ENCODE measurements at places on chromosomes 3 and 15. TPM values are rescaled to one million over a fixed set of nuclear protein-coding genes. Genes with fewer than 3 reads are reported as not detected.
A peak's percentile ranks its signal among the peaks of the same experiment; 100 is the strongest.

DNA sequence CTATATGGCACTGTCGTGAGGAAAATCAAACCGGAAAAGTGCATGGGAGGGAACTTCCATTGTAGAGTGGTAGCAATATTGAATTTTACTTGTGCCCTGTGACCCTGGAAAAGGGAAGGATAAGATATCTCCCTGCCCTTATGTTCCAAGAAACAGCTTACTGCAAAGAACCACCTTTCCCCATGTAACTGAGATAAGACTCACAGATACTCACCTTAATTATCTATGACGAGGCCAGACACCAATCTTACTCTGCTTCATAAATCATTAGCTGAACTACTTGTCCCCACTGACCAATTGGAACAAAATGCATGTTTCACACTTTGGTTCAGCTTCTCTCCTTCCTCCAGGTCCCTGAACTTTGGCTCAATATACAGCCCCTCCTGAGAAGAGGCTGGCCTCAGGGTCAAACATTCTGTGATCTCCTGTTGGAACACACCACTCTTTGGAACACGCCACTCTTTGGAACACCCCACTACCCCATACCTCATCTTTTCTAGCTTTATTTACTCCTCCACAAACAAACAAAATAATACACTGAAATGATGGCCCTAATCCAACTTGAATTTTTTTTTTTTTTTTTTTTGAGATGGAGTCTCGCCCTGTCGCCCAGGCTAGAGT, 6.9 kb upstream of the TOPAZ1 start:
- H3K4me3 ChIP-seq: no peak overlapping the region
- H3K27ac ChIP-seq: no peak overlapping the region
- no peaks in the 10 kb centered on the region for H3K27me3 ChIP-seq

GRCh38 chr15:100372739-100373119, 31.0 kb upstream of the ADAMTS17 start:
- H3K27me3 ChIP-seq: peaks cover 39% of the 10 kb centered on the region
- peaks cover 17% of the 10 kb centered on the region for H3K36me3 ChIP-seq
- peaks cover 4% of the 10 kb centered on the region for H3K4me1 ChIP-seq
- DNase-seq: no peak
- no peak overlapping the region for H3K4me3 ChIP-seq
- H3K27ac ChIP-seq: no peak overlapping the region

DNA sequence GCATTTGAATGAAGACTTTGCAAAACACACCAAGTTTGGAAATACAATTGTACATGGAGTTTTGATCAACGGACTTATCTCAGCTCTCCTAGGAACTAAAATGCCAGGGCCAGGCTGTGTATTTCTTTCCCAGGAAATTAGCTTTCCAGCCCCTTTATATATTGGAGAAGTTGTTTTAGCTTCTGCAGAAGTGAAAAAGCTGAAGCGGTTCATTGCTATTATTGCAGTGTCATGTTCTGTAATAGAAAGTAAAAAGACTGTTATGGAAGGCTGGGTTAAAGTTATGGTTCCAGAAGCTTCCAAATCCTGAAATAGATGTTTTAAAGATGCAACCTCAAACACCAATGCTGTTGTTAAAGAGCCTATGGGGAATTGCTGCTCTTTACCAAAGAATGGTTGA, 11.5 kb downstream of the HTD2 start:
- DNase-seq: no peak
- H3K4me3 ChIP-seq: no peak overlapping the region
- H3K27me3 ChIP-seq: no peaks in the 10 kb centered on the region
- no peak overlapping the region for H3K27ac ChIP-seq
- H3K36me3 ChIP-seq: peaks cover 5% of the 10 kb centered on the region

- peaks cover 21% of the 10 kb centered on the region for H3K4me1 ChIP-seq
- no peaks in the 10 kb centered on the region for H3K27me3 ChIP-seq
- no peak for DNase-seq
- peaks cover 4% of the 10 kb centered on the region for H3K36me3 ChIP-seq
- H3K4me3 ChIP-seq: no peak overlapping the region
Observed at GRCh38 chr15:90844696-90845095, 23.7 kb upstream of the FURIN start.

DNA sequence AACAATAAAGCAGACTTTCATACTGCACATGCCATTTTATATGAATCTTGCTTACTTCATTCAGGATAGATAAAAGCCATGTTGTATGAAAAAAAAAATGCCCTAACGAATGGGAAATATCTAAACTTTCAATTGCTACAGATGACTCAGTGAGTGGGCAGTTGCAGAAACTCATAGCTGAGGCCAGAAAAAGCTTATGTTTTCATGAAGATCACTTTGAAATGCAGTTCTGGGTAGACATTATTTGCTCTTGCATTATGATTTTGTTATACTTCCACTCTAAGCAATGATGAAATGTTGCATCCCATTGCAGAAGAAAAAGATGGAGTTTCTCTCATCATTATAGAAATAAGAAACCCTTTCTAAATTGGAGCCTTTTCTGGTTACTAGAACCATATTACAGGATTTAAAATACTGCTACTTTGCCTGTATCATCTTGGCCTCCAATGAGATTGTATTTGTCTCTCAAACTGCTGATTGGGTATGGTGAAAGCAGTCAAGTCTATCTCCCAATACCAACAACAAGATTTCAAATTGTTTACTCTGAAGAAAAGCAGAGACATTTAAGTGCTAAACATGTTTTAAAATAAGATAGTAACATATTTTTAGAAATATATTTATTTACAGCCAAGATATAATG, 17.0 kb downstream of the PEAK1 start:
- no peak overlapping the region for H3K27ac ChIP-seq
- H3K4me1 ChIP-seq: peaks cover 34% of the 10 kb centered on the region

DNA sequence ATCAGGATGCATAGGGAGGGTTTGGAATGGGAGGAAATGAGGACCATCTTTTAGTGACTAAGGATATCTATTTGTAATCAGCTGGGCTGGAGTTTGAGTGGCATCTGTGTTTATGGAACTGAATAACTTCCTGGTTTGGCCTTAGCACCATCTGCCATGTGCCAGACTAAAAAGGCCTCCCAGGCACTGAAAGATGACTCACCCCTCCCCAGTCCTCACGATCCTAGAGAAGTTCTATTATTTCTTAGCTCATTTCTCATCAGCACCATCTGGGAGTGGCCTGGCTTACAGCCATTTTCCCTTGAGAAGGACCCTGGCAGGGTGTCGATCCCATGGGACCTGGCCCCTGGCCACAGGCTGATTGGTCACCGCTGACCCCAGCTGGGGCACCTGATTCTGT, 23.9 kb upstream of the CTXND1 start:
- H3K4me1 ChIP-seq: no peaks in the 10 kb centered on the region
- no peak for DNase-seq
- H3K27ac ChIP-seq: no peak overlapping the region
- peaks cover 26% of the 10 kb centered on the region for H3K27me3 ChIP-seq

- H3K4me1 ChIP-seq: peaks cover 4% of the 10 kb centered on the region
- no peak for DNase-seq
- H3K4me3 ChIP-seq: no peak overlapping the region
Observed at GRCh38 chr3:98038876-98039275, 3.8 kb upstream of the GABRR3 start.

DNA sequence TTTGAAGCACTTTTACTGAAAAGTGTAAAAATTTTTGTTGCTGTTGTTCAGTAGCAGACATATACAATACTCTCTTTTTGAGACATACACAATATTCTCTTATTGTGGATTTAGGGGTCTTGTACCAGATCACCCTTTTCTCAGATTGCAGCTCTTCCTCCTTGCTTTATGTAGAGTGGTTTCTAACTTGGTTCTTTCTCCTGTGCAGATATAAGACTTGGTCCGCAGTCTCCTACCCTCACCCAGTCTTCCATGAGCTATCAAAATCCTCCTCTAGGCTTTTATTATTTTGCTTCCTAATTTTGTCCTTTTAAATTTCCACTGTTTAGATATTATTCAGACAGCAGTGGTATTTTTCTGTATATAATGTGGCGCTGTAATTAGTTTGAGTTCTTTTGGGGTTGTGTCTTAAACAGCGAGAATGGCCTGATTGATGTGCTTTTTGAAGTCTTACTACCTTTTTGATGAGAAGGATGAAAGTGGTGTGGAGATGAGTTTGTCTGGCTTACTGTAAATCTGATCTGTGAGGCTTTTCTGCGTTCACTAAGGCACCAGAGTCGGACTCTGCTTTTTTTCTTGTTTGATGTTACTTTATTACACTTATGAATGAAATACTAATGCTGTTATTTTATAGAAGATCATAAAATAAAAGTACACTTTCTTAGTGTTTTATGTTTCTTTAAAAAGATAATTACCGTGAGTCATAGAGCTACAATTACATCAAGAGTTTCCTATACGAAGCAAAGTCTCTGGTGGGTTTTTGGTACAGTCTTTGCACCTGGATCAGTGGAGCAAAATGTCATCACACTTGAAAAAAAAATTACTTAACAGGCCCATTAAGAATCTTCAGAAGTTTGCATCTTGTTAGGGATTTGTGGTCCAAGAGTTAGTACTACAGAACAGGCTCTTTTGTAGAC, 27.8 kb downstream of the FNDC3B start:
- no peak overlapping the region for H3K27ac ChIP-seq
- no peak overlapping the region for H3K4me3 ChIP-seq
- H3K4me1 ChIP-seq: peaks cover 11% of the 10 kb centered on the region

DNA sequence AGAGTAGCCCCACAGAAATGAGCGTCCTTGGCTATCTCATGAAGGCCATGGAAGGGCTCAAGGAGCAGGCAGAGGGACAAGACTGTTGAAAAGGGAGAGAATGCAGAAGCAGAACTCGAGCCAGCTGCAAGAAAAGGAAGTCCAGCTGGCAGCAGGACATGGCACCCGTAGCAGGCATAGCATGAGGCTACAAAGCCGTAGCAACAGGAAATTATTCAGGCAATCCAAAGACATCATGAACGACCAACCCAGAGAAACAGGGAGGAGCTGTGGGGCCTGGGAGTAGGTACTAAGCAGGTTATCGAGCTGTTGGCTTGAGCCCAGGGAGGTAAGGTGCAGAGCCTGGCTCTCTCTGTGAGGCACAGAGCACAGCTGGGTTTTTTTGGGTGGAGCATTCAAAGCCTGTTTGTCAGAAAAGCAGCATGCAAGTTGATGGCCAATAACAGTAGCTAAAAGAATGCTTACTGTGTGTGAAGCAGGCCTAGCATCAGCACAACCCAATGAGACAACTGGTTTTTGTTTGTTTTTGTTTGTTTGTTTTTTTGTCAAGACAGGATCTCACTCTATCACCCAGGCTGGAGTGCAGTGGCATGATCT, 144.0 kb upstream of the SMAD3 start:
- peaks cover 16% of the 10 kb centered on the region for H3K4me1 ChIP-seq
- H3K36me3 ChIP-seq: peaks cover 39% of the 10 kb centered on the region
- H3K27ac ChIP-seq: no peak overlapping the region

- no peaks in the 10 kb centered on the region for H3K4me1 ChIP-seq
- no peaks in the 10 kb centered on the region for H3K36me3 ChIP-seq
- peaks cover 7% of the 10 kb centered on the region for H3K27me3 ChIP-seq
- H3K4me3 ChIP-seq: no peak overlapping the region
- no peak overlapping the region for H3K27ac ChIP-seq
- no peak for DNase-seq
Observed at GRCh38 chr3:131283862-131284261, 97.7 kb upstream of the NUDT16 start.

DNA sequence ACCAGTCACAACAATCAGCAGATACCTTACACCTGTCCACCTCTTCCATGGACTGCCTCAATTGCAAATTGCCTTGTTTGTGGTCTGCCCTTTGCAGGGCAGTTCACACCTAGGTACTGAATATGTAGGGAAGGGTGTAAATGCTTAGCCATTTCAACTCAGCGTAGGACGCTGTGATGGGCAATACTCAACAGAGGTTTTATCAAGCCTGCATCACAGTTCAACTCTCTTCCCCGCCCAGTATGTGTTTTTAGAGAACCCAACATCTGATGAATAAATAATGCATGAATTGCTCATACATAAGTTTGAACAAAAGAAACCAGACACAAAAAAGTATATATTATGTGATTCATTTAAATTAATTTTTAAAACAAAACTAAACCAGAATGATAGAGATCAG, 124.4 kb downstream of the P2RY1 start:
- no peak overlapping the region for H3K27ac ChIP-seq
- no peak for DNase-seq
- H3K4me1 ChIP-seq: no peaks in the 10 kb centered on the region
- no peak overlapping the region for H3K4me3 ChIP-seq
- no peaks in the 10 kb centered on the region for H3K36me3 ChIP-seq

DNA sequence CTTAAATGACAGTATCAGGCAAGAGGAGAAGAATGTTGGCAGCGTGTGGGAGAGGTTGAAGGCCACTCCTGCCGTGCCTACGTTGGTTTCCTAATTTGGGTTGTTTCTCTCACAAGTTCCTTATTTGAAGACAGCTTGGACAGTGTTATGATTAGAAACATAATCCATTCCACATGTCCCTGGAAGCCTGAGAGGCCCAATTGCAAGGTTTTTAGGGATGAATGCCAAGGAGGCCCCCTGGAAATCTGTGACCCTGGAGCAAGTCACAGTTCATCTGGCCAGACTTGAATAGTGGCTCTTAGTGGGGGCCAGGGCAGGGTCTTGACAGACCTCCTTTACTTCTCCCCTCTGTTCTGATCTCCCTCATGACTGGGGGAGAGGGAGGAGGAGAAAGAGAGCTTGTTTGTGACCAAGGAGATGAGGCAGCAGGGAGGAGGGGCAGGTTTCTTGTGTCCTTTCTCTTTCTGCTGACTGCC, 584.4 kb upstream of the TBL1XR1 start:
- DNase-seq: no peak
- no peak overlapping the region for H3K27ac ChIP-seq
- no peaks in the 10 kb centered on the region for H3K27me3 ChIP-seq
- H3K4me3 ChIP-seq: no peak overlapping the region
- H3K36me3 ChIP-seq: no peaks in the 10 kb centered on the region
- H3K4me1 ChIP-seq: peaks cover 4% of the 10 kb centered on the region

DNA sequence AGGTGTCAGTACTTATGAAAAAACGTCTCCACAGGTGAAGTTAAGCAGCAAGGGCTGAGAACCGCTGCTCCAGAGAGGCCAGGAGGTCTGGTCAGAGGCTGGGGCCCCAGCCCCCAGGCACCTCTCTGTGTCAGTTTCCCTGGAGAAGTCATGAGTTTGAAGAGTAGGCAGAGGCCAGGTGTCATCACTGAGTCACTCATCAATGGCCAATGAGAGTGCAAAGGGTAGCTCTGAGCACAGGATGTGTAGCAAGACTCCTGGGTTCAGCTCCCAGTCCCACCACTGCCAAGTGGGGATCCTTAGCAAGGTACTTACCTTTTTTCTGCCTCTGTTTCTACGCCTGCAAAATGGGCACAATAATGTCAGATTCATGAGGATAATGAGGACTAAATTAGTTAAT, 47.9 kb downstream of the CORO2B start:
- peaks cover 74% of the 10 kb centered on the region for H3K4me1 ChIP-seq
- peak overlapping the region; percentile 25 for H3K4me3 ChIP-seq
- peak overlapping the region; percentile 69 for H3K27ac ChIP-seq
- H3K36me3 ChIP-seq: no peaks in the 10 kb centered on the region
- no peaks in the 10 kb centered on the region for H3K27me3 ChIP-seq

- H3K27me3 ChIP-seq: no peaks in the 10 kb centered on the region
- H3K4me1 ChIP-seq: peaks cover 23% of the 10 kb centered on the region
- DNase-seq: no peak
Observed at GRCh38 chr3:197756704-197757103, 7.0 kb downstream of the FYTTD1 start.

Gene ECE2
- polyA plus RNA-seq: not detected

Gene IL17RC
- polyA plus RNA-seq: 8.0 TPM

Gene SNX22
- 59.9 TPM for polyA plus RNA-seq

Gene ISLR2
- polyA plus RNA-seq: not detected
